Activated CD4-positive, alpha-beta T cell treated with anti-CD3 and anti-CD28 coated beads, Interleukin-2, amount 50 U/mL, for 16 hours (primary cell): ENCODE measurements at places on chromosomes 7 and 10.

DNA sequence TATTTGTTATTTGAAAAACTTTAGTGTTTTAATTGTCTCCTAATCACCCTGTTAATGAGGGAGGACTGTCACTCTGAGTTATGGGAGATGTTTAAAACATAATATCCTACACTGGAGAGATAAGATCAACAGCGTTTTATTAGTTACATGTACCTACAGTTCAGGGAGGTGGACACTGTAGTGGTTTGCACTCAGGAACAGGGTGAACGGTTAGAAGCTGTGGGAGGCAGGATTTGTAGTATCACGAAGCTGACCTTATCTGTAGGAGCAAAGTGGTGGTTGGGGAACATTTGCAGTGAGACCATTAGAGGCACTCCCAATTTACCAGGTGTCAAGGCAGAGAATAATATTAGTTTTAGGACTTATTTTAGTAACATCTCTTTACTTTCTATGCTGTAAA, 193.3 kb upstream of the KCND2 start:
- no peak for DNase-seq

DNA sequence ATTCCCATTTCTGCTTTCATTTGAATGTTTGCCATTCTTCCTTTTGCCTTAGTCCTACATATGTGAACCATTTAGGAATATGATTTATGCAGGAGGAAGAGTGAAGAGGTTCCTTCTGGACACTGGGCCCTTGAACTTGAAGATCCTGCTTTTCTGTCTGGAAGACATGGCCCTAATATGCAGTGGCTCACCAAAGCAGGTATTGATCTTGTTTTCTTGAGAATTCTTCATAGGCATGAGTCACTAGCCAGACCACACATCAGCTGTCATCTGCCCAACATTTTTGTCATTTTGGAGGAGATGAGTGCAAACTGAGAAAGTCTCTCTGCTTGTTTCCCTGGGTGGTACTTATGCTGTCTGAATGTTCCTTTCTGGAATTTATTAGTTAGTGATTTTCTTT, 382.6 kb downstream of the LRMDA start:
- no peak for DNase-seq

DNA sequence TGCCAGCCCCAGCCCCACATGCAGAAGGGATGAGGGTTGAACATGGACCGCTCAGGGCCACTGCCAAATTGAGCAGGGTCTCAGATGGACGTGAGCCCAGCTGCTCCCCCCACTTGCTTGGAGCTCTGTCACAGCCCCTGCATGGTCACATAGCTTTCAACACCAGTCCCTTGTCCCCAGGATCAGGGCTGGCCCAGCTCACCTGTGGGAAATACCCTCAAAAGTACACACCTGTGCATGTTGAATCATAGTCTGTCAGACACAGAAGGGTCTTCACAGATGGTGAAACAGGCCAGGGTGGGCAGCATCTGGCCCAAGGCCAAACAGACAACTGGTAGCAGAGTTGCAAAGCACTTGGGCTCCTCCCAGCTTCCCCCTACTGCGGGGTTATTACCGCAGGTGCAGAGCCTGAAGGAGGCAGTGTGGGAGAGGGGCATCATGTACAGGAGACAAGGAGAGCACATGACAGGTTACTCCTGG, 77.6 kb upstream of the UNC5B start:
- DNase-seq: no peak

DNA sequence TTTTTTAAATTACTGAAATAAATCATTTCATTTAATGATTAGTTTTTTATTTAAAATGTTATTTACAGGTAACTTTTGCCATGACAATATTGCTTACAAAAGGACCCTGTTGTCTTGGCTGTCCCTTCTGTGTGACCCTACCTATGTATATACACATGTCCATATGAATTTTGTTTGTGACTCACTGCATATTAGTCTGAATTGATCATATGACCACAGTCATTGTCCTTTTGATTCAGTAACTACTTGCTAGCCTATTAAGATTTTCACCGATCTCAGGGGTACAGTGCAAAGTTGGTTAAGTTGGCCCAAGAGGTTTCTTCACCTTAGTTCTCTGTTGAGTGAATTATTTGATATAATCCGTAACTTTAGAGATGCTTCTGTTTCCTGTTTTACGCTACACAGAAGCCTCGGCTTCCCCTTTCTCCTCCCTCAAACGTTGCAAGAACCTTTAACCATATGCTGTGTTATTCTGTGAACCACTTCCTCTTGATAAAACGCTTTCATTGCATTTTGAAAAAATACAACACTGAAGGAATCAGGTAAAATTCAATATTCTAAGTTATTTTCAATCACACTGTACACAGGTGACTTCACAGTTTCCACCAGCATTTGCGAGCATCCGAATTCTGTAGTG, 43.9 kb downstream of the APBB1IP start:
- peak; percentile 50 for DNase-seq

DNA sequence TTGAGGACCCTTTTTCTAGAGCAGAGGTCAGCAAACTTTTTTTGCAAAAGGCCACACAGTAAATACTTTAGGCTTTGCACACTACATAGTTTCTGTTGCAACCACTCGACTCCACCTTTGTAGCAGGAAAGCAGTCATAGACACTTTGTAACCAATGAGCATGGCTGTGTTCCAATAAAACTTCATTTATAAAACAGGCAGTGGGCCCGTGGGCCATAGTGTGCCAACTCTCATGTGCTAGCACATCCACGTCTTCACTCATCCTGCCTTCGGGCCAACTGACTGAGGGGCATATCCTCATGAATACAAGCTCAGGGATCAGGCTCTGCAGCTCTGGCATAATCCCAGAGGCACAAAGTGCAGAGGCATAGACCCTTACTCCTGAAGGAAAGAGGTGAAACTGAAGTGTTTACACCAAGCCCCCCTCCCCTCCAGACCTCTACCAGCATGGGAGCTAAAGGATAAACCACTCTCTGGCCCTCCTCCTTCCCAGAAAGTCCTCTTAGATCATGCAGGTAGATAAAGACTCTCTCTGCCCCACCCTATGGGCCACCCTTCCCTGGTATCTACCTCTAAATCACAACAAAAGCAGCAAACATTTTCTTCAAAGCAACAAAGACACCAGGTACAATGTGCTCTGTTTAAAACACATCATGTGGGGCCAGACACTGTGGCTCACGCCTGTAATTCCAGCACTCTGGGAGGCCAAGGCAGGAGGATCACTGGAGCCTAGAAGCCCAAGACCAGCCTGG, 71.0 kb downstream of the DLG5 start:
- DNase-seq: no peak

- no peak for DNase-seq
Measured at GRCh38 chr10:130817046-130817624, 494.4 kb downstream of the TCERG1L start.

DNA sequence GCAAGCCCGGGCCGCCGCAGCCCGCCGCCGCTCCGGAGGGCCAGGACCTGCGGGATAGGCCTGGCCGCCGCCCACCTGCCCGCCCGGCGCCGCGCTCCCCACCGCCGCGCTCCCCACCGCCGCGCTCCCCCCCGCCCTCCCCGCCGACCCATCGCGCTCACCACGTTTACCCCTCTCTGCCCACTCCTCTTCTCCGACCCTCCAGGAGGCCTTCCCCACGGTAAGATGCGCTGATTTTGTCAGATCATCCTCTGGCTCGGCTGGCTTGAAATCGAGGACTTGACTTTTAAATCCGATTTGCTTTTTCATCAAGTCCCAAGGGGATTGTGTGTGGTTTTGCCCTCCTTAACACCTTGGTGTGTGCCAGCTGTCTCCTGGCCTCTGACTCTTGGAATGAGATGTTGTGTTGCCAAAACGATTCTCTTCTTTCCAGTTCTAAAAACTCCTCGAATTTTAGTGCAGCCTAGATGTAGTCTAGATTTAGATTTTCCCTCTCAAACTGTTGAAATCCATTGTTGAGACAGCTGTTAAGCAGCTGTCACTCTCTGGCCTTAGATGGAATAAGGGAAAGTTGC, 738 bp downstream of the POM121 start:
- DNase-seq: no peak
